Uterine smooth muscle cell (primary cell): ENCODE measurements at places on chromosomes 13 and 19. TPM values are rescaled to one million over a fixed set of nuclear protein-coding genes. Genes with fewer than 3 reads are reported as not detected.

Gene KLF12
- 9.7 and 11.5 TPM in 2 replicates for total RNA-seq

Gene ERF
- total RNA-seq, result 15.9 and 22.9 TPM in 2 replicates

Gene ARL11
- not detected in 2 replicates for total RNA-seq

Gene SLC10A2
- not detected in 2 replicates for total RNA-seq

Gene ASF1B
- 7.2 and 24.0 TPM in 2 replicates for total RNA-seq

Gene S1PR5
- total RNA-seq, result 0.12 and 0.44 TPM in 2 replicates

Gene KASH5
- not detected in 2 replicates for total RNA-seq

Gene THSD1
- 8.4 and 14.1 TPM in 2 replicates for total RNA-seq

Gene KLK1
- not detected in 2 replicates for total RNA-seq

Gene MAB21L1
- total RNA-seq, result under 0.01 and 0.12 TPM in 2 replicates

Gene SPTBN4
- 4.4 and 7.4 TPM in 2 replicates for total RNA-seq

Gene PSG7
- not detected in 2 replicates for total RNA-seq

Gene NXNL1
- not detected in 2 replicates for total RNA-seq

Gene ATP4B
- not detected in 2 replicates for total RNA-seq

Gene SLC46A3
- 1.5 and 5.0 TPM in 2 replicates for total RNA-seq

Gene PSG2
- 0.12 TPM in 1 of 2 replicates, not detected in the other for total RNA-seq

Gene SPC24
- 50.2 and 237 TPM in 2 replicates for total RNA-seq

Gene FOSB
- 0.44 and 0.62 TPM in 2 replicates for total RNA-seq

Gene LIN7B
- 4.8 and 13.1 TPM in 2 replicates for total RNA-seq

Gene ATXN8OS
- total RNA-seq, result not detected in 2 replicates

Gene TYROBP
- not detected in 2 replicates for total RNA-seq

Gene CRX
- not detected in 2 replicates for total RNA-seq

Gene GPR12
- not detected in 2 replicates for total RNA-seq

Gene TUBGCP3
- total RNA-seq, result 17.9 and 28.9 TPM in 2 replicates

Gene COL4A2
- total RNA-seq, result 97.1 and 313 TPM in 2 replicates

Gene CDX2
- total RNA-seq, result not detected in 2 replicates

Gene C3
- 0.22 and 0.25 TPM in 2 replicates for total RNA-seq

Gene MBD3L2
- not detected in 2 replicates for total RNA-seq

Gene RNF113B
- not detected in 2 replicates for total RNA-seq

Gene FOXO1
- 2.3 and 3.6 TPM in 2 replicates for total RNA-seq

Gene CEACAM3
- total RNA-seq, result not detected in 2 replicates

Gene MATK
- total RNA-seq, result not detected in 2 replicates

Gene KIR3DL3
- not detected in 2 replicates for total RNA-seq

Gene MRPL4
- 22.2 and 27.1 TPM in 2 replicates for total RNA-seq

Gene ZNF229
- 8.5 and 11.0 TPM in 2 replicates for total RNA-seq

Gene CYP4F2
- total RNA-seq, result not detected in 2 replicates

Gene FFAR1
- not detected in 2 replicates for total RNA-seq

Gene ZNF541
- 0.12 and 0.44 TPM in 2 replicates for total RNA-seq

Gene SELENOV
- not detected in 2 replicates for total RNA-seq

Gene ZNF284
- 2.4 and 2.9 TPM in 2 replicates for total RNA-seq

Gene BEST2
- total RNA-seq, result 0.25 TPM in 1 of 2 replicates, not detected in the other
